EL (cell line): ENCODE measurements at places on chromosomes 16 and 17.
A peak's percentile ranks its signal among the peaks of the same experiment; 100 is the strongest.

DNA sequence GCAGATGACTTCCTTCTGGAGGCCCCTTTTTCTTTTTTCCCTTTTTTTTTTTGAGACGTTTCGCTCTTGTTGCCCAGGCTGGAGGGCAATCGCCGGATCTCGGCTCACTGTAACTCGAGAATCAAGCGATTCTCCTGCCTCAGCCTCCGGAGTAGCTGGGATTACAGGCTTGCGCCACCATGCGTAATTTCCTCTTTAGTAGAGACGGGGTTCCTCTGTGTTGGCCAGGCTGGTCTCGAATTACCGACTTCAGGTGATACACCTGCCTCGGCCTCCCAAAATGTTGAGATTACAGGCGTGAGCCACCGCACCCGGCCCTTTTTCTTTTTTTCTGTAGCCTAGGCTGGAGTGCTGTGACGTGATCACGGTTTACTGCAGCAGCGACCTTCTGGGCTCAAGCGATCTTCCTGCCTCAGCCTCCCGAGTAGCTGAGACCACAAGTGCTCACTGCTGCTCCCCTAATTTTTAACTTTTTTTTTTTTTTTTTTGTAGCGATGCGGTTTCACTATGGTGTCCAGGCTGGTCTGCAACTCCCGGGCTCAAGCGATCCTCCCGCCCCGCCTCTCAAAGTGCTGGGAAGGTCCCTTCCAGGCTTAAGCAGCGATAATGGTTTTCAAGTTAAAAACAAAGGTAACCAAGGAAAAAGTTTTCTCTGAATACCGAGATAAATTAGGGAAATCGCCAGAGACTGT is 956 bp upstream of the IST1 start:
- DNase-seq: peak; percentile 66

- no peak for DNase-seq
Observed at GRCh38 chr17:62712171-62712581, 84.7 kb downstream of the MRC2 start.

GRCh38 chr16:2159175-2159838 is 3.7 kb downstream of the TRAF7 start:
- no peak for DNase-seq

DNA sequence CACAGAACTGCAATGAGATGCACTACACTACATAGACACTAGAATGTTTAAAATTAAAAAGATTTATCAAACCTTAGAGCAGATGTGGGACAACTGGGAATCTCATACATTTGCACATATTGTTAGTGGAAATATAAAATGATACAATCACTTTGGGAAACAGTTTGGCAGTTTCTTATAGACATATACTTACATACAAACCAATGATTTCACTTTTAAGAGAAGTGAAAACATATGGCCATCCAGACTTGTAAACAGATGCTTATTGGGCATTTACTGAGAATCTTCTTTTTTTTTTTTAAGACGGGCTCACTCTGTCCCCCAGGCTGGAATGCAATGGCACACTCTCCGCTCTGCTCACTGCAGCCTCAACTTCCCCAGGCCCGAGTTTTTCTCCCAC is 50.1 kb downstream of the AXIN2 start:
- no peak for DNase-seq

GRCh38 chr16:81491541-81492188 is 47.1 kb downstream of the CMIP start:
- peak; percentile 59 for DNase-seq
